ENCODE measurements at places on chromosomes 6 and 20. TPM values are rescaled to one million over a fixed set of nuclear protein-coding genes. Genes with fewer than 3 reads are reported as not detected.

GRCh38 chr6:41591859-41592502 lies 45.8 kb downstream of the FOXP4 start:
- H3K27me3 ChIP-seq, result no peaks in the 10 kb centered on the region
- no peak overlapping the region for H3K4me3 ChIP-seq
- peaks cover 12% of the 10 kb centered on the region for H3K36me3 ChIP-seq
- H3K27ac ChIP-seq, result no peak overlapping the region
- H3K4me1 ChIP-seq, result peaks cover 5% of the 10 kb centered on the region

DNA sequence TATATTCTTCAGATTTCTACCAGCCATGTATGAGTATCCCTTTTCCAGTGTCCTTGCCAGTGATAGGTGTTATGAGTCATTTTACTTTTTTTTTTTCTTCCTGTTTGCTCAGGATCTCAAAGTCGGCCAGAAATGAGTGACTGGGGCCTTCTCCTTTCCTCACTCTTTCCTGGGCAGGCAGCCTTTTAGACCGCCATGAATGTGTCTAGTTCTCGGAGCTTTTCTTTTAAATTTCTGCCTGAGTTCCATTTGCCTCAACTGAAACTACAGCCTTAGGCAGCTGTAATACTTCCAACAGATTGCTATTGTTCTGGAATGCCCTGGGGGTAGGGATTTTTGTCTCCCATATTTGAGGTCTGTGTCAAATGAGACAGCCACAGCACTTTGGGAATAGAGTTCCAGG lies 83.7 kb downstream of the STXBP5 start:
- H3K36me3 ChIP-seq, result peaks cover 7% of the 10 kb centered on the region
- H3K27me3 ChIP-seq, result no peaks in the 10 kb centered on the region
- no peak overlapping the region for H3K27ac ChIP-seq
- H3K4me1 ChIP-seq, result peaks cover 3% of the 10 kb centered on the region

GRCh38 chr6:103750603-103751002 lies 1109.1 kb downstream of the HACE1 start:
- no peaks in the 10 kb centered on the region for H3K27me3 ChIP-seq
- no peaks in the 10 kb centered on the region for H3K4me1 ChIP-seq
- no peak for DNase-seq

DNA sequence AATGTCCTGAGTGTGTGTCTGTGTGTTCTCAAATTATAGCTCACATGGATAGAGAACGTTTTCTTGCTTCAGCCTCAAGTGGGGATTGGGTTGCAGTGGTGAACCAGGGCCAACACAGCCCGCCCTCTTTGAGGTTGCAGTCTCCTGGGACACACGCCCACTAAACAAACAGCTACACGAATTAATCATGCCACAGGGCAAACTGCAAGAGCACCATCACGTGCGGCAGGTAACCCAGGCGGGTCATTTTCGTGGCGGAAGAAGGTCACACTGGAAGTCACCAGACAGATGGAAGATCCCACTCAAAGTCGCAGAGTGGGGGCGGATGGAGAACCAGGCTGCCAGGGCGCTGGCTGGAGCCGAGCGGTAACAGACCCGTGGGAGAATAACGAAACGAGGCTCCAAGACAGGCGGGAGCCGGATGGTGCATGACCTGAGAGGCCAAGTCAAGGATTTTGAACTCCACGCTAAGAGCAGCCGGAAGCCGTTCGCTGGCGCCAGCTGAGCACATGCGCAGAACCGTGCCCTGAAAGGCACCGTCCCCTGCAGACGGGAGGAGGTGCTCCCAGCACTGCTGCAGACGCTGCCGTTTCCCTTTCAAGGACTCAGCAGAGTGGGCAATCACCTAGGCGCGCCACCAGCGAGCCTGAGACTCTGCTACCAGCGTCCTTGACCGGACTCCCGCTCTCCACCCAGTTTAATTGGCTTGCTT lies 10.7 kb downstream of the DLL1 start:
- H3K27ac ChIP-seq, result peak overlapping the region; percentile 64
- peak; percentile 42 for DNase-seq
- no peaks in the 10 kb centered on the region for H3K27me3 ChIP-seq
- H3K4me3 ChIP-seq, result no peak overlapping the region

Gene PNISR
- 212 TPM for total RNA-seq

DNA sequence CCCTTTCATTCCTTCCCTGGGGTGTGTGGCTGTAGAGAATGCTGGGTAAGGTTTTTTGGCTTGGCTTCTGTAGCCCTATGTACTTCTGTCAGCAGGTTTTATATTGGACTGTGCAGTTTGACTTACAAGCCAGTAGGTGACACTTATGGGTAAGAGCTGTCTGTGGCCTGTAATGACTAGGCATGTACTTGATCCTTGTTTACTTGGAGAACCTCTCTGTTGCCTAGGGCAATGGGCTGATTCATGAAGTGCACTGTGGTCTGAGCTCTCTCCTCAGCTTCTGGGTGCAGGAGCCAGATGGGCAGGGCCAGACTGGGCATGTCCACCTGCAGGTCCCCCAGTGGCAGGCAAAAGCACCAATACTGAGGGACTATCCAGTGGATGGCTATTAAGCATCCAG lies 544.6 kb downstream of the ADGRB3 start:
- H3K4me3 ChIP-seq, result no peak overlapping the region
- H3K4me1 ChIP-seq, result no peaks in the 10 kb centered on the region
- H3K27me3 ChIP-seq, result no peaks in the 10 kb centered on the region
- H3K36me3 ChIP-seq, result no peaks in the 10 kb centered on the region
- DNase-seq, result no peak

DNA sequence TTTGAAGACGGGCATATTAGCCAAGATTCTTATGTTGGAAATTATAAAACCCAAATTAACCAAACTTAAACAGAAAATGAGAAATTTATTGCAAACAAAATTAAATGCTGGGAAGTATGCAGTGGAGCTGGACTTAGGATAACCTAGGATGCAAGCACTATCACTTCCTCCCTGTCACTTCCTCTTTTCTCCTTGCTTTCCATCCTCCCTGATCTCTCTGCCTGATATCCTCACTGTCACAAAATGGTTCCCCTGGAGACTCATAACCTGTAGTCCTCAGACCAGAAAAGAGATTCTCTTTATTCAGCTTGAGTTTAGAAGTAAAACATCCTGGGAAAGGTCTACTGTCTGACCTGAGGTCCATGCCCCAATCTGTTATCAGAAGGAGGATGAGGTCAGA lies 7.4 kb upstream of the KLHL32 start:
- H3K27me3 ChIP-seq, result no peaks in the 10 kb centered on the region
- no peak overlapping the region for H3K4me3 ChIP-seq
- no peaks in the 10 kb centered on the region for H3K36me3 ChIP-seq

DNA sequence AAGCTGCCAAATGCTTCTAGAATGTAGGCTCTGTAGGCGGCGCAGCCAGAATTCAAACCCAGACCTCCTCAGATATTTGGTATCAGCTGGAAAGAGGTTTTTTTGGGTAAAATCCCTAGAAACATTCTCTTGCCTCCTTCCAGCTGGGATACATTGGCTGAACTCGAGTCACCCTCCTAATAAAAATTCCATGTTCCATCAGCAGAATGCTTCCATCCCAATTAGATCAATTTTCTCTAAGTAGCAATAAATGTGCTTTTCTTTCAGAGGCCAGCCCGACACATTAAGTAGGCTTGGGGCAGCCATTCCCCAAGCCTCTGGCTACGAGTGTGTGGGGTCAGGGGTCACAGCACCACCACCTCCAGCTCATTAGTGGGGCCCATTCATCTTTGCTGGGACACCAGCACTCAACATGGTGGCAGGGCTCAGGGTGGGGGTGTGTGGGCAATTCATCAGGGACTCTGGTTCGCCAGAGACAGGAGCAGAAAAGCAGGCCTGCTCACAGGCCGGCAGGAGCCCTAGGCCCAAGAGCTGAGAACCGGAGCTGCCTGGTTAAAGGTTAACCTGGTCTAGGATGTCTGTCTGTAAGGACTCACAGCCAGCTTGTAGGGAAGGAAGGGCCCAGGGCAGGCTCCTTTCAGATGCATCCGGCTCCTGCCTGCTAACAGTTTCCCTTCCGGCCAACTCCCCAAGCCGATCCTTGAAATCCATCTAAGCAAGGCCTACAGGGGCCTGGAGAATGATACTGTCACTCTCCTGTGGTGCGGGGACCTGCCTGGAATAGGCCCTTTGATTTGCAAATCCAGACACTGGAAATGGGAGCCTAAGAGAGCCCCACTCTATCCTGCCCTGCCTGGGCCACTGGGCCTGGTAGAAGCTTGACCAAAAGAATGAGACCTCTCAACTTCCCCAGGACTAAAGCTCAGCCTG lies 159.1 kb upstream of the TOP1 start:
- H3K4me3 ChIP-seq, result no peak overlapping the region
- no peak for DNase-seq
- no peaks in the 10 kb centered on the region for H3K4me1 ChIP-seq
- no peaks in the 10 kb centered on the region for H3K36me3 ChIP-seq
- no peaks in the 10 kb centered on the region for H3K27me3 ChIP-seq

DNA sequence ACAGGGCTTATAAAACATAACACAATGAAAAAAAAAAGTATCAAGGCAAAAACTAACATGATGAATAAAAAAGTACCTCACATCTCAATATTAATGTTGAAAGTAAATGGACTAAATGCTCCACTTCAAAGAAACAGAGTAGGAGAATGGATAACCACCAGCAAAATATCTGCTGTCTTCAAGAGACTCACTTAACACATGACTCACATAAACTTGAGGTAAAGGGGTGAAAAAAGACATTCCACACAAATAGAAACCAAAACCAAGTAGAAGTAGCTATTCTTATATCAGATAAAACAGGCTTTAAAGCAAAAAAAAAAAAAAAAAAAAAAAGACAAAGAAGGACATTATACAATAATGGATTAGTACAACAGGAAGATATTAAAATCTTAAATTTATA lies 86.9 kb downstream of the TBC1D32 start:
- H3K4me1 ChIP-seq, result no peaks in the 10 kb centered on the region
- no peaks in the 10 kb centered on the region for H3K27me3 ChIP-seq
- no peaks in the 10 kb centered on the region for H3K36me3 ChIP-seq
- H3K4me3 ChIP-seq, result no peak overlapping the region
- DNase-seq, result no peak

Gene AGER
- total RNA-seq, result 81.4 TPM

DNA sequence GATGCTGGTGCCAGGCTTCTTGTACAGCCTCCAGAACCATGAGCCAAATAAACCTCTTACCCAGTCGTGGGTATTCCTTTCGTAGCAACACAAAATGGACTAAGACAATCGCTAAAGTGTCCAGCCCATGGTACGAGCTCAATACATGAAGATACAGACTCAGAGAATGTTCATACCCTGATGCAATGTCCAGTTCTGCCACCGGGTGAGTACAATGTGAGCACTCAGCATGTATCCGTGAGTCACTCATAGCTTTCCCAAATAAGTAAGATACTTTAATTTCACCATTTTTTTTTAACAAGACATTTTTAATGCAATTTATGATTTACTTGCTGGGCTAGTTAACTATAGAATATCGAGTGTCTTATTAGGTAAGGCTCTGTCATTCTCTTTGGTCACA lies 26.7 kb upstream of the PDE10A start:
- H3K27me3 ChIP-seq, result no peaks in the 10 kb centered on the region
- H3K36me3 ChIP-seq, result no peaks in the 10 kb centered on the region
- DNase-seq, result no peak
- H3K27ac ChIP-seq, result no peak overlapping the region
- H3K4me3 ChIP-seq, result no peak overlapping the region

DNA sequence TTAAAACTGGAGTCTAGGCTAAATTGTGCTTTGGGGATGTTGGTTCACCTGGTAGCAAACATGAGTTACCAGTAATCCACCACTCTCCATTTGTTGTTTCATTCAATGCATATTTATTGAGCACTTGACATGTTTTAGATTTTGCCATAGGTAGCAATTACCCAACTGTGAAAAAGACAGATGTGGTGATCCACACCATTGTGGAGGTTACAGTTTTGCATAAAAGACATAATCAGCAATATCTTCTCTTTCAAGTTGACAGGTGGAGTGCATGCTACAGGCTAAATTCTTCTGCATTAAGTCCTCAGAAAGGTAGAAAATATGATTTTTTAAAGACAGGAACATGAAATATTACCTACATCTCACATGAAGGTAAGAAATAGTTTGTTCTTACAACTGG lies 143.0 kb upstream of the TSHZ2 start:
- no peak overlapping the region for H3K27ac ChIP-seq
- H3K4me1 ChIP-seq, result no peaks in the 10 kb centered on the region
- no peaks in the 10 kb centered on the region for H3K27me3 ChIP-seq
- H3K4me3 ChIP-seq, result no peak overlapping the region
- H3K36me3 ChIP-seq, result no peaks in the 10 kb centered on the region
- DNase-seq, result no peak

- DNase-seq, result no peak
- H3K4me1 ChIP-seq, result no peaks in the 10 kb centered on the region
- no peak overlapping the region for H3K4me3 ChIP-seq
- no peaks in the 10 kb centered on the region for H3K27me3 ChIP-seq
Observed at GRCh38 chr6:56004426-56004825, 129.0 kb upstream of the BMP5 start.

Gene RWDD2A
- total RNA-seq, result 2.9 TPM

- H3K4me3 ChIP-seq, result peak overlapping the region; percentile 2
- H3K27ac ChIP-seq, result no peak overlapping the region
- no peak for DNase-seq
- H3K27me3 ChIP-seq, result peaks cover 12% of the 10 kb centered on the region
- no peaks in the 10 kb centered on the region for H3K4me1 ChIP-seq
Observed at GRCh38 chr6:150142097-150142669, 661 bp upstream of the PPP1R14C start.

DNA sequence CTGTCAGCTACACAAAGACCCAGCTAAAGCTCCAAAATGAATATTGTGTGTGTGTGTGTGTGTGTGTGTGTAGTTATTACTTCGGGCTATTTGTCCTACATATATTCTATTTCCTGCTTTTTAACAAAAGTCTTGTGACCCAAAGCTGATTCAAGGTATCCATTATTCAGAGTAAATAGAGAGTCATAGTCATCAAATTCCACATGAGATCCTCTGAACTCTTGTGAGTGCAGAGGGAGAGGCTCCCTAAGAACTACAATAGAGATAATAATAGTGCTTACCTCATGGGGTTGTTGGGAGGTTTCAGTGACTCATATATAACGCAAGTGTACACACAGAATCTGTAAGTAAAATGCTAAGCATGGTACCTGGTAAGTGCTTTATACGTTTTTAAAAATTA lies 95.6 kb upstream of the SHLD1 start:
- peaks cover 9% of the 10 kb centered on the region for H3K4me1 ChIP-seq
- no peak overlapping the region for H3K4me3 ChIP-seq
- no peak overlapping the region for H3K27ac ChIP-seq
- H3K27me3 ChIP-seq, result no peaks in the 10 kb centered on the region
- no peak for DNase-seq
- H3K36me3 ChIP-seq, result no peaks in the 10 kb centered on the region

Data from T-cell (primary cell).